Thyroid gland (tissue), 4 donors: ENCODE measurements at places on chromosomes 13 and 19. TPM values are rescaled to one million over a fixed set of nuclear protein-coding genes. Genes with fewer than 3 reads are reported as not detected.

The FUT1 gene
- total RNA-seq, result 2.2 TPM

The CGB8 gene
- total RNA-seq, result not detected

The TNFSF11 gene
- total RNA-seq, result not detected

The RNF225 gene
- not detected for total RNA-seq

The THSD8 gene
- 0.67 TPM for total RNA-seq

The CD209 gene
- total RNA-seq, result 4.3 TPM

The ALOX5AP gene
- 13.4 TPM for total RNA-seq

The ZFP30 gene
- total RNA-seq, result 18.5 TPM

The TUBA3C gene
- total RNA-seq, result not detected
